Breast epithelium (tissue), 4 donors: ENCODE measurements at places on chromosomes 11 and 22.

GRCh38 chr11:107293677-107294344 lies 163.8 kb downstream of the CWF19L2 start:
- H3K36me3 ChIP-seq = no peaks in the 10 kb centered on the region
- no peak overlapping the region for H3K27ac ChIP-seq
- no peaks in the 10 kb centered on the region for H3K27me3 ChIP-seq
- H3K4me1 ChIP-seq = no peaks in the 10 kb centered on the region

- H3K4me1 ChIP-seq = no peaks in the 10 kb centered on the region
- no peaks in the 10 kb centered on the region for H3K36me3 ChIP-seq
- H3K27me3 ChIP-seq = no peaks in the 10 kb centered on the region
- H3K4me3 ChIP-seq = no peak overlapping the region
- H3K27ac ChIP-seq = no peak overlapping the region
Measured at GRCh38 chr11:26201411-26201810, 130.5 kb upstream of the ANO3 start.

DNA sequence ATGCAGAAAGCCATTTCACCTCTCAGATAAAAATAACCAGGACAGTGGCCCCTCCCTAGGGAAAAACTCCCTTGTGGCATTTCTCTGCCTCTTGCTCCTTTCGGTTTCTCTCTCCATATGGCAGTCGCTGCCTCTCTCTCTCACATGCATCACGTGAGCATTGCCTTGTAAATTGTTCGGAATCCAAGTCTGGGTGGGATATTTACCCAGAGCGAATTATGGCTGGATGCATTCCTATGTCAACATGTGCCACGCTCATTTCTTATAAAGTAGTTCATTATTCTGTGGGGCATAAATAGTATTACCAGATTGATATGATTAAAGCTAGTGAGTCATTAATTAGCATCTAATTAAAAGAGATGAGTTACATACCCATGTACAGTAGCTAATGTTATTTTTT lies 392.9 kb downstream of the INSC start:
- no peak for DNase-seq
- H3K4me1 ChIP-seq = no peaks in the 10 kb centered on the region
- H3K4me3 ChIP-seq = no peak overlapping the region
- no peaks in the 10 kb centered on the region for H3K36me3 ChIP-seq
- H3K27me3 ChIP-seq = no peaks in the 10 kb centered on the region
- no peak overlapping the region for H3K27ac ChIP-seq

DNA sequence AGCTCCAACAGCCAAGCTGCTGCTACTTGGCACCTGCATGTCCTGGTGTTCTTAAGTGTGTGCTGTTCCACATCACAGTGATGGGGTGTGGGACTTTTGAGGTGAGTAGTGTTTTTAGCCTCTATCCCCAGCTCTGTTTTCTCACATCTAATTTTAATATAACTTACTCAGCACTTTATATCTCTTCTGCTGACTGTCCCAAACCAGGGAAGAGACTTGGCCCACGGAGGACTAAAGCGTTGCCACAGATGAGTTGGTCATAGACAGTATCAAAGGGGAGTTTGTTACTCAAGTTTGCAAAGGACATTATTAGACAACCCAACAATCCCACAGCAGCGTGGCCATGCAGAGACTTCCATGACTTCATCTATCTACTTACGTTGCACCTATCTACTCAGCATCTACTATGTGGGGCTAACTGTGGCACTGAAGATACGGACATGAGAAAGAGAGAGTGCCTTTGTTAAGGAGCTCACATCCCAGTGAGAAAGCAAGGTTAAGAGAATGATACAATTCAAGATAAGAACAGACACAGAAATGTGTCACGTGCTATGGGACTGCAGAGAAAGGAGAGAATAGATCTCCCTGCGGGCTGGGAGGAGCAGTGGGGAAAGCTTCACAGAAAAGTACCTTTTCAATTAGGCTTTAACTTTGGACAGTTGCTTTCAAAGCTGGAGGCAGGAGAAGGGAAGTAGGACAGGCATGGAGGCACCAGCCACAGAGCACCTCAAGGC lies 82.4 kb downstream of the ME3 start:
- no peak overlapping the region for H3K27ac ChIP-seq
- no peaks in the 10 kb centered on the region for H3K36me3 ChIP-seq
- H3K4me3 ChIP-seq = no peak overlapping the region
- no peaks in the 10 kb centered on the region for H3K27me3 ChIP-seq
- H3K4me1 ChIP-seq = no peaks in the 10 kb centered on the region
- no peak for DNase-seq
